Astrocyte of the cerebellum (primary cell): ENCODE measurements at places on chromosomes 3 and 15.

DNA sequence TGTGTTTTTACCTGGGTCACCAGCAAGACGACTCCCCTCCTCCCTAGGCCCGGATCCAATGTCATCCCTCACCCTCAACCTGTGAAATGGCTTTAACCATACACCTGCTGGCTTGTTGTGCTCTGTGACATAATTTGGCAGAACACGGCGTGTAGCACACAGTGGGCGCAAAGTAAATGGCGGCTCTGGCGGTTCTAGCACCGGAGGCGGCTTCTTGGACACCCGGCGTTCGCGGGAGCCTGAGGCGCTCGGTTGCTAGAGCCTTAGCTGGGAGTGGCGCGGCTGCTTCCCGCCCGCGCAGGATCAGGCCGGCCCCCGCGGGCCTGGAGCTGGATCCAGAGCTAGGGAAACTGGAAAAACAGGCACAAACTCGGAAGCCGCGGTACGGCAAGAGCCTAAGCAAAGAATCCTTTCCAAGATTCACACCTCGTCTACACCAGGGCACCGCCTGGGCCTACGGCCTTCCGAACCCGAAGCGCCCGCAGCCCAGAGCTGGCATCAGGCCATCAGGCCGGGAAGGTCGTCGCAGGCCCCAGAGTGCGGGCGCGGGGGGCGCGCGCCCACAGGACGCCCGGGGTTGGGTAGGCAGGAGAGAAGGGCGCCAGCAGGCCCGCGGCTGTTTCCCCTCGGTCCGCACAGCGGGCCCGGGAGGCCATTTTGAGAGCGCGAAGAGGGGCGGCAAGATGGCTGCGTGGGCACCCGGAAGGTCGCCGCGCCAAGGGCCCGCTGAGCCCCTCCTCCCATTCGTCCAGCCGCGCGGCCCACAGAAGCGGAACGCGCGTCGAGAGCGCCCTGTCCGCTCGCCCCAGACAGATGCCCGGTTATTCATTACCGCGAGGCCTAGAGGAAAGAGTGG is 43.9 kb upstream of the POLG start:
- DNase-seq, result no peak

- DNase-seq, result no peak
These were observed 4.2 kb downstream of the TEX264 start for GRCh38 chr3:51675201-51675611.

DNA sequence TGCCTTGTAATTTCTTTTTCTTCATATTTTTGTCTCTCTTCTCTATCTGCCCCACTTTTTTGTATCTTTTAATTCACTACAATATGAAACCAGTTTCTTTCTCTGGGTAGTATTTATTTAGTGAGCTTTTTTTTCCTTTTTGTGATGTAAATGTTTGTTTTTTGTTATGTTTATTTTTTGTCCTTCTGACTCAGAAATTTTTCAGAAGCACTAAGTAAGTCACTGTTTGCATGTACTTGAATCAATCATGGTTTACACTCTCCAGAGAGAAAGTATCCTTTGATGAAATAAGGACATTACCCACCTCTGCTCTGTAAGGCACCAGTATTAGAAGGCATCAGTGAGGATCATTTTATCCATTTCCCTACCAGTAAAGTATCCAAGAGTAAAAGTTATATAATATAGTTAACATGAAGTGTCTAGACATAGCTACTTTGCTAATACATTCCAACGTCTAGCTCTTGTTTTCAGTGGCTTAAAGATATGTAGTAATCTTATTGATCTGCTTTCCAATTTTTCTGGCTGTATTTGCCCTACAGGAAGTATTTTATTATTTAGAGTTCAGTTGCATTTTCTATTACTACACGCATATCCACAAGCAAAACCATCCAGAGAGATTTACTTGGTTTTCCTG is 25.4 kb downstream of the FILIP1L start:
- no peak for DNase-seq

- no peak for DNase-seq
These were observed at the start of gene HHATL for GRCh38 chr3:42702066-42702951. HHATL (minus strand) TSS chr3:42702798; CDS start chr3:42700826, 1,972 bp downstream.

DNA sequence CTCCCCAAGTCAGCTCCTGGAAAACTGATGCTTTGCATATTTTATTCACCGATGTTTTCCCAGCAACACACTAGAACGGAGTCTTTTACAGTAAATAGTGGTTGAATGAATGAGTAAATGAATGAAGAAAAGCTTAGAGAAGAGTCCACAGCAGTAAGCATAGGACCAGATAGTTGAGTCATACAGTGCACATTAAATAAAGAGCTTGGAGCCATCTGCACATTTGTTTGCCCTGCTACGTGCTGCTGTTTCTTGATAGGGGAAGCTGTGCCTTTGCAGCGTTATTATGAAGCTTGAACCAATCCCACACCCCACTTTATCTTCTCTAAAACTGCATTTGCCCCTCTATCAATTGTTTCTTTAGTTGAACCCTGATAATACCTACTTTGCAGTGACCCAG is 1.2 kb downstream of the FAM98B start:
- DNase-seq, result no peak

- no peak for DNase-seq
These were observed 41.6 kb downstream of the IQSEC1 start for GRCh38 chr3:13031621-13032020.

- DNase-seq, result no peak
These were observed 818 bp downstream of the SLC4A7 start for GRCh38 chr3:27483117-27484014.

DNA sequence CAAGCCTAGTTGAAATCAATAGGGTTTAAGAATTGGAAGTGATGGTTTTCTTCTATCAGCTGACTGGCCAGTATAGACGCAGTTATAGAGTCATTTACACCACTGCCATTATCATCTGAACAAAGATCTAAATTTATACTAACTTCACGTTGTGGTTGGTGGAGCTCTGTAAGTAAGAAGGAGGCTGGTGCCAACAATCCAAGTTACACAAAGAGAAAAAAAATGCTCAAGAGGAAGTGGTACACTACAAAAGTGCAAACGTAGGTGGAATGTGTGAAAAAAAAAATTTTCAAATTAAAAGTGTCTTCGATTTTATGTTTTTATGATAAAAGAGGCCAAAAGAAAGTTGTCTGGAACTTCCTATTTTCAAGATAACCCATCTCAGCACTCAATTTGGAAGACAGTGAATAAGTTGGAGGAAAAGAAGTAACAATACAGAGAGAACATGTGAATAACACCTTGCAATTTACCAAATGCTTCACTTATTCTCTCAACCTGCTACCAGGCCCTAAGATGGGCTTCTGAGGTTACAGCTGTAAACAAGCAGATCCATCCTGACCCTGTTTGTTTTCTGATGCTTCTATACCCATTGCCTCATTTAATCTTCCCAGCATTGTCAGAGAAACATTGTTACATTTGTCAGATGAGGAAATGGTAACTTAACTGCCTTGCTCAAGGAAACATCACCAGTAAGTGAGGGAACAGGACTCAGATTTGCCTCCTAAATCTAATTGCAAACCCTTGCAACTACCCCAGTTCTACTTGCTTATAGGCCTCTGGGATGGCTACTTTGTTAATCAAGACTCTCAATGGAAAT is 12.0 kb upstream of the TASOR start:
- DNase-seq, result no peak

GRCh38 chr3:66593978-66594377 is 93.2 kb upstream of the LRIG1 start:
- peak; percentile 85 for DNase-seq

DNA sequence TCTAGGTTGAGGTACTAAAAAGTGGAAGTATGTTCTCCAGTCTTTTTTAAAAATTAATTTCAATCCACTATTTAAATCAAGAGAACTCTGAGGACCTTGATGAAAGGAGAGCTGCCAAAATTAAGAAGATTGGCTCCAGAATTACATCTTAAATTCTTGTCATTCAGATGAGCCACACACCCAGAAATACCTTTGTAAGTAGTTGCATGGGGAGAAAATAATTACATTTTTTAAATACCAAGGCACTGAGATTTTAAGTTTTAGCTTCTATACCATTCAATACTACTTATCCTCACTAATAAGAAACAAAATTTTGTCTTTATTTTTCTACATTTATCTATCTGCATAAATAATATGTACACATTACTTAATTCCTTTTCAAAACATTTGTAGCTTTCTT is 1132.8 kb downstream of the OTOL1 start:
- no peak for DNase-seq

DNA sequence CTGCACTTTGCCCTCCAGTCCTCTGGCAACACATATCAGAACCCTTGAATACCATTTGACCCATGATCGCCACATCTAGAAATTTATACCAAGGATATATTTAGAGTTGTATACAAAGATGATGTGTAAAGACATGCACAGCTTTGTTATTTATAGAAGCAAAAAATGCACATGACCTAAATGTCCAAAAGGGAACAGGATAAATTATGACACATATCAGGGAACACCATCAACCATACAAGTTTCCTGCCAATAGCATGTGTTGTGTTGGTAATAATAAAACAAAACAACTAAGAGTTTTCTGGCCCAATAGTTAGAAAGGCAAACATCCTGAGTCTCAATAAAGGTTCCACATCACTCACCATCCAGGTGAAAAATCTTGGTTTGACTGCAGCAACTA is 51.5 kb downstream of the AAGAB start:
- DNase-seq, result no peak

DNA sequence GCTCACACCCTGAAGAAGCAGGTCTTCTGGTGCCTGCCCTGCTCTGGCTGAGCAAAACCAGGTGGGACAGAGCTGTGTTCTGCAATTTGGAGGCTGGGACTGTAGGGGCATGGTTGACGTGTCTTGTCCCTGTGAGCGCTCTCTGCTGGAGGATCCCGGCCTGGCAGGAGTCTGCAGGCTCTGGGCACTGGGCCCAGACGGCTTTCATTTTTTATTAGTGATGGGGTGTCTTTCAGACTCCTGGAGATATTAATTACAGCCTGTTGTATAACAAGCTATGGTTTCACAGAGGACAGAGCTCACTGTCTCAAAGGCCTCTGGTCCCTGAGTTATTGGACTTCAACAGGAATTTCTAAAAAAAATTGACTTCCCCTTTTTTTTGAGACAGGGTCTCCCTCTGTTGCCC is 29.5 kb upstream of the ZNF710 start:
- DNase-seq, result peak; percentile 5

DNA sequence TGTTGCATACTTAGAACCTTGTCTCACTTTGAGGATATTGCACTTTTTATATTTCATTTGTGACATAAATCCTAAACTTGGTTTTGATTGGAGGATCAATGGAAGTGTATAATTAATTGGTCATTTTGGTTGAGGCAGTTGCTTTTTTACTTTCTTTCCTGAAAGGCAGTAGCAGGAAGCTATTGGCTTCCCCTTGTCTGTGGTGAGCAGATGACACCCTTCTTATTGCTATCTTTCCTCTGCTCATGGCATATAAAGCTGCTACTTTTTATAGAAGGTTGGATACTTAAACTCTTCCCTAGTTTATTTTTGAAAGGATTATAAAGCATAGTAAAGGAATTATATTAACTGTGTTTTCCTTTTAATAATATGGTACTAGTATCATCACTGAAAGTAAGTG is 28.6 kb downstream of the FAM98B start:
- no peak for DNase-seq

- no peak for DNase-seq
These were observed 2.1 kb downstream of the BLOC1S6 start for GRCh38 chr15:45589256-45589655.
